Fibroblast of upper back skin (primary cell): ENCODE measurements at places on chromosomes 5 and 9.

GRCh38 chr9:114914139-114914538, 16.3 kb downstream of the TNFSF8 start:
- peak; percentile 16 for DNase-seq

- DNase-seq = peak; percentile 12
Measured at GRCh38 chr9:26811106-26811505, 81.5 kb downstream of the CAAP1 start.

- peak; percentile 89 for DNase-seq
Measured at GRCh38 chr9:134317790-134318414, 8.4 kb upstream of the RXRA start.

DNA sequence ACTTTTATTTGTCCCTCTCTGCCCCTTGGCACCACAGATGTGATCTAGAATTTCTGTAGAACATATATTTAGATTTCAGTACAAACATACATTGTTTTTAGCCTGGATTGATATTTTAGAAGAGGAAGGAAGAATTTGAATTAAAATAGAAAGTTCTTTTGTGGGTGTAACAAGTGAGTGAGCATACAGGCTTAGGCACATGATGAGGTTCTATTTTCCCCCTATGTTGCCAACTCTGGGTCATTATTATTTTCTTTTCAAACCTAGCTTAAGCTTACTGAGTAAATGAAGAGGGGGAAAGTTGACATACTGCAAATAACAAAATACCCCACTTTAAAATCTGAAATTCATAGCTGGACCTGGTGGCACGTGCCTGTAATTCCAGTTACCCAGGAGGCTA, 102.9 kb downstream of the GCNT1 start:
- DNase-seq = no peak

DNA sequence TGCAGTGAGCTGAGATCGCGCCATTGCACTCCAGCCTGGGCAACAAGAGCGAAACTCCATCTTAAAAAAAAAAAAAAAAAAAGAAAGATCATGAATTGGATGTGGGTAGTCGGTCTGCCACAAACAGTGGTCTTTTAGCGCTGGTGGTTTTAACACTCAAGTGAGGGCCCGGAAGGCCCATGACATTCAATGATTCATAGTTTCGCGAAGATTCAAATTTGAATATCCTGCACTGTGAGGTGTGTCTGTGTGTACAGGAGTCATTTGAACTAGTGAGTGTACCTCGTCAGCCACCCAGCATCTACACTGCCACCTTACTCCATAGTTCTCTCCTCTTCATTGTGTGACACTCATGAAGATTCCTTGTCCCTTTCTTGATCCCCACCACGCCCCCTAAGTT, 41.3 kb downstream of the CFAP77 start:
- DNase-seq = no peak

DNA sequence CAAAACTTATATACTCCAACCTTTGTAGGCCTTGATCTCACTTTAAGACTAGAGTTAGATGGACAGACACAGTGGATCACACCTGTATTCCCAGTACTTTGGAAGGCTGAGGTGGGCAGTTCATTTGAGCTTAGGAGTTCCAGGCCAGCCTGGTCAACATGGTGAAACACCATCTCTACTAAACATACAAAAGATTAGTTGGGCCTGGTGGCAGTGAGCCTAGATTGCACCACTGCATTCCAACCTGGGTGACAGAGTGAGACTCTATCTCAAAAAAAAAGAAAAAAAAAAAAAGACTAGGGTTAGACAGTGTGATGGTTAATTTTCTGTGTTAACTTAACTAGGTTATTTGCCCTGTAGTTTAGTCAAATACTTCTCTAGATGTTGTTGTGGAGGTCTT, 74.1 kb downstream of the CFAP95 start:
- no peak for DNase-seq
